AG09319 (cell line): ENCODE measurements at places on chromosomes 4 and X.

- DNase-seq = no peak
These were observed 117.6 kb upstream of the GPR101 start for GRCh38 chrX:137151403-137151802.

- no peak for DNase-seq
These were observed 20.0 kb downstream of the ZNF330 start for GRCh38 chr4:141240671-141241070.

DNA sequence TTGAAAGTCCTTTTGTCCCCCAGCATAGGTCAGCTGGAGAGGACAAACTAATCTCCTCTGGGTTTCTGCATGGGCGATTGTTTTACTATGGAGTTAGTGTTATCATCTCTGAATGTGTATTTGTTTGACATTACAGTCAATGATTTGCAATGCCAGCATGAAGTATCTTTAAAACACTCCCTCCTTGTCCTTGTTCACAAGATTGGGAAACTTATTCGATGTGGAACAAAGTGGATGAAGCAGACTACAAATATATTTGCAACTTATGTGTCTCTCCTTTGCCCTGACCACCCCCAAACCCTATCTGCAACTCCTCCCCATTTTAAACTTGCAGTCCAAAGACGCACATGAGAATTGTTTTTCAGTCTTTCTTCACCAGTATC is 1.5 kb upstream of the PITX2 start:
- DNase-seq = no peak

GRCh38 chr4:87257523-87257922 is 37.1 kb upstream of the KLHL8 start:
- no peak for DNase-seq

DNA sequence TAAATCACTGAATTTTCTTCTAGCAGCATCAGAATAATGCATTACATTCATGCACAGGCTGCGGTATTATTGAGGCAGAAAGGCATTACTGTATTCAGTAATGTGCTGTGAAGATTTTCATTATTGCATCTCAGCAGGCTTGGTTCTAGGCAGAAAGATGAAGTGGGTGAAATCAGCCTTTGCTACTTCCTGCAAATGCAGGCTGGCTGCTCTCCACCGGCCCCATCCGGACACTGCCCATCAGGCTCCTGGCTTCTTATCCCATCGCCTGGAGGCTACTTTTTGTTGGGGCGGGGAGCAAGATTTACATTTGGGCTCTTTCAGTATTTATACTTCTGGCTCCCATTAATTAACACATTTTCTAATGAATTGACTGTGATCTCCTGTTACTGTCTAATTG is 117.8 kb downstream of the FRAS1 start:
- no peak for DNase-seq

GRCh38 chr4:100875296-100876068 is 357.7 kb upstream of the EMCN start:
- no peak for DNase-seq

DNA sequence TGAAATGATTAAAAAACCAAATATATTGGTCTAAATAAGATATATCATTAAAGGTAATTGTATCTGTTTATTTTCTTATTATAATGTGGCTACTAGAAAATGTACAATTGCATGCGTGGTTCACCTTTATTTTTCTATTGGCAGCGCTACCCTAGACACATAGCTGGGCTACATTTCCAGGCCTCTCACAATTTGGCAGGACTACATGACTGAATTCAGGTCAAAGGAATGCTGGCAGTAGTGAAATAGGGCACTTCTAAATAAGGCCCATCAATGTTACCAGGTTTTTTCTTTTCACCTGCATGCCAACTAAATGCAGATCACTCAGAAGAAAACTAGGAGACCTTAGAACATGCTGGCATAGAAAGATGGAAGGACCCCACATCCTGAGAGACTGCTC is 1072.9 kb upstream of the SLIT2 start:
- no peak for DNase-seq

- no peak for DNase-seq
These were observed 8.0 kb downstream of the TBC1D14 start for GRCh38 chr4:6917461-6918271.

DNA sequence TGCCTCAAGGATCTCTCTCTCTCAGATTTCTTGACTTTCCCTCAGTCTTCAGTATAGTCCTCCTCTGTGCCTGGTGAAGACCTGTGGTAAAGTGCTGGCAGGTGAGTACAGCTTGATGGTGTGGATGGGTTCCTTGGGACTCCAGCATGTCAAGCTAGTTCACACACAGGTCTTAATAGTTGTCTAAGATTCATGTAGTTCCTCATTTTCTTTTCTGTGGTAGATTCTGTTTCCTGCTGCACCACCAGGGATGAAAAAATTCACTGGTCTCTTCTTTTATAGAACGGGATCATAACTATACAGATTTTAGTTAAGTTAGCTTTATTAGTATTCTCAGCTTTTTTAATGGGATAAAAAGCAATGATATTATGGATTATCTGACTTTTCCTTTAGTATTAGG is 32.5 kb upstream of the PAQR3 start:
- no peak for DNase-seq

- DNase-seq = peak; percentile 94
These were observed 133.9 kb downstream of the TET2 start for GRCh38 chr4:105280338-105281123.

GRCh38 chrX:8591501-8591900 is 126.9 kb downstream of the VCX3B start:
- DNase-seq = no peak

DNA sequence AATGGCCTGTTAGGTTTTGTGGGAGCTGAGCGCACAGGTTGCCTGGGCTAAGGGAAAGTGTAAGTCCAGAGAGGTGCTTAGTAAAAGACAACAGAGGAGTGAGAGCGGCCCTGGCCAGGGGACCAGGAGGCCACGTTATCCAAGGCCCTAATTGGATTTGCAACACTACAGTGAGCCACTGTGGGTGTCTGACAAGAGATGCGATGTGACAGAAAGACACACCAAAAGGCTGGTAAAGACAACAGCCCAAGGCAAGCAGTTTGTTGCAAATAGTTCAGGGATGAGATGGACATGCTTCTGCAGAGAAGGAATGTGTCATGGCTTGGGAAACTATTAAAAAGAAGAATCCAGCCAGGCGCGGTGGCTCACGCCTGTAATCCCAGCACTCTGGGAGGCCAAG is 162.7 kb upstream of the KIT start:
- DNase-seq = no peak

- no peak for DNase-seq
These were observed 51.7 kb downstream of the SCD5 start for GRCh38 chr4:82746705-82747574.

- no peak for DNase-seq
These were observed 39.7 kb downstream of the SMIM20 start for GRCh38 chr4:25953740-25954139.

- DNase-seq = no peak
These were observed 22.6 kb downstream of the PLS3 start for GRCh38 chrX:115583496-115584004.

- peak; percentile 80 for DNase-seq
These were observed 134.9 kb upstream of the VEGFC start for GRCh38 chr4:176927664-176928063.

- no peak for DNase-seq
These were observed 24.8 kb upstream of the ACSL1 start for GRCh38 chr4:184850431-184851199.

DNA sequence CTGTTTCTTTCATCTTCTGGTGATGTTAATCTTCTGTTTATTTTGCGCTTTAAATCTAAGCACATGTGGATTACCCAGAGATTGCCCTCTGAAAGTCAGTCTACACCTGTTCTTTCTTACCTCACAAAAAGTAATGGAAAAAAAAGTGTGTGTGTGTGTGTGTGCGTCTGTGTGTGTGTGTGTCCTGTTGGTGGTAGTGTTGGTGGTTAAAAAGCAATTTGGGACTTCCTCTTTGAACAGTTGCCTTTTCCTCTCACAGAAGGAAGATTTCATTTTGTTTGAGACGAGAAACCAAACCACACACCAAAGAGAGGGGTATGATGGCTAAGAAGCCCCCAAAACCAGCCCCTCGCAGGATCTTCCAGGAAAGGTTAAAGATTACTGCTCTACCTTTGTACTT is at the start of gene STAP1:
STAP1 (plus strand) TSS at position 235 of the 400 bp plus-strand sequence; CDS start at position 318, 83 bp downstream.
- DNase-seq = no peak

DNA sequence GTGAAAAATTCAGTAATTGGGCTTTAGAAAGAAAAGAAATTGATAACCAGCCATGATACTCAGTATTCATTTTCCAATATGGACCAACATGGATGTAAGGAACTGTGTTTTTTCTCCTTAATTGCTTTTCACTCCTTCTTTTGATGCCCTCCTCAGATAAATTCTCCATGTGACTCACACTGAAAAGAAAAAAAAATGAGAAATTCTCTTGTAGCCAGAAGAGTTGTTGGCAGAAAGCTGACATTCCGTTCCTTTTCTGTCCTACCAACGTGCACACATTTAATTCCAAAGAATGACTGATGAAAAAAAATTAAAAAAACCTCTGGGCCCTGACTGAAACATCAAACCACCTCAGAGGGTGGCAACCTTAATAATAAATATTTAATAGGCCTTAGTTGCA is 153.1 kb downstream of the AMELX start:
- no peak for DNase-seq

GRCh38 chr4:30721185-30722091 is 1.3 kb downstream of the PCDH7 start:
- no peak for DNase-seq

- no peak for DNase-seq
These were observed 12.1 kb upstream of the PORCN start for GRCh38 chrX:48496660-48497059.

DNA sequence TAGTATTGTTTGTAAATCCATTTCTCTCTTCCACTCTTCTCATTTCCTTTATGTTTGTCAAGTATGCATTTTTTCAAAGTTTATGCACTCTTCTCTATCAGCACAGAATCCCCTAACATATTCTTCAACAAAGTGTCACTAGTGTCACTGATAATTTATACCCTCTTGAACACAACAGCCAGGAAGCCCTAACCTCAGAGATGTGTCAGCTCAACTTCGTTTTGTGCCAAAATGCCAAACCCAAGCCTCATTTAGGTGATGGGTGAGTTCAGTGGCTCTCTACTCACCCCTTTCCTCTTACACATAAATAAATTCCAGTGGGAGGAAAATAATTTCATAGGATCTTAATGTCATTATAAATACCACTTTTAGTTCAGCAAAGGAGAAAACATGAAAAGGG is 22.4 kb upstream of the P2RY10 start:
- no peak for DNase-seq

GRCh38 chrX:54534271-54534670 is 4.3 kb downstream of the GNL3L start:
- no peak for DNase-seq

DNA sequence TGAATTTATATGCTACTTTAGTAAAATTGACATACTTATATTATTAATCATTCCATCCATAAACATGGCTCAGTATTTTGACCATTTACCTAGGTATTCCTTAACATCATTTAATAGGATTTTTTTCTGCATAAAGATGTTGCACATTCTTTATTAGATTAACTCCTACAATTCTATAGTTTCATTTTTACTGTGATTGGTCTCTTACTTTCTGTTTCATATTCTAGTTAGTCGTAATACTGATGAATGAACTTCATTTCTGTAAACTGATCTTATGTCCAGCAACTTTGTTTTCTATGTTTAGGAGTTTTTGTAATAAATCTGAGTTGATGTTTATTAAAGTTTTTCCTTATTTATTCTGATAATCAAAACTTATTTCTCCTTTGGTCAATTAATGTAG is 278.2 kb upstream of the CXXC4 start:
- DNase-seq = no peak

- DNase-seq = no peak
These were observed 214.6 kb upstream of the FAM241A start for GRCh38 chr4:111930659-111931058.

- no peak for DNase-seq
These were observed 85.7 kb upstream of the PRR32 start for GRCh38 chrX:126733874-126734273.

GRCh38 chr4:180164799-180165198 is 2078.4 kb upstream of the TENM3 start:
- DNase-seq = peak; percentile 27

DNA sequence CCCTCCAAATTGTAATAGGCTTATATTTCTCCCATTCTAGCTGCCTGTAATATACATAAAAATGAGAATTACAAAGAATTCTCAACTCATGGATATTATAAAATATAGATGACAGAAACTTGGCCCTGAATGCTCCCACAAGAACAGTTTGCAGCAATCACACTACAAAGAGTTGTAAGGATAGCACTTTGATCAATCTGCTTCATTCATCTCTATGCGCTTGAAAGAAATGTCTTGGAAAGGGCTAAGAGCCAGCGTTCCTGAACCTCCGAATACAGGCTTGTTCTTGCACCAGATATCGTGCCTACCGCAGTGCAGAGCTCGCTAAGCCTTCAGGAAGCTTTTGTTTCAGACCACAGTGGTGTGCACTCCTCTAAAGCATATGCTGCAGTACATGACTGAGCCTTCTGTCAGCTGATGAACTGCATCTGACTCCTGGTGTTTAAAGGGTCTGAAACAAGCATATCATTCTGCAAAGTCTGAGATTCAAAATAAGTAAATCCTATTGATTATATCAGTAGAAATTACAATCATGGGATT is 417.6 kb upstream of the ZFP42 start:
- no peak for DNase-seq

DNA sequence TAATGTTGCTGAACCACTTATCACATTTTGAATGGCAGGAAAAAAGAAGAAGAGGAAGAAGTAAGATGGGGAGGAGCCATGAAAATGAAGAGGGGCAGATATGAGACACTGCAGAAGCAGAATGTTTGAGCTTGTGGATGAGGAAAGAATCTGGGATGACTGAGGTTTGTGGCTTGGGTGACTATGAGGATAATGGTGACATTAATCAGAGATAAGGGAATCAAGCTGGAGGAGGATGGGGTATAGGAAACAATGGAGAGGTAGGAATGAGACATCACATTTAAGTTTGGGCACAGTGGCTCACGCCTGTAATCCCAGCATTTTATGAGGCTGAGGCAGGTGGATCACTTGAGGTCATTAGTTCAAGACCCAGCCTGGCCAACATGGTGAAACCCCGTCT is 19.1 kb upstream of the PHF8 start:
- no peak for DNase-seq

- DNase-seq = no peak
These were observed 130.9 kb upstream of the GABRG1 start for GRCh38 chr4:46254788-46255187.

- no peak for DNase-seq
These were observed 202.6 kb downstream of the TMA16 start for GRCh38 chr4:163697121-163697520.

DNA sequence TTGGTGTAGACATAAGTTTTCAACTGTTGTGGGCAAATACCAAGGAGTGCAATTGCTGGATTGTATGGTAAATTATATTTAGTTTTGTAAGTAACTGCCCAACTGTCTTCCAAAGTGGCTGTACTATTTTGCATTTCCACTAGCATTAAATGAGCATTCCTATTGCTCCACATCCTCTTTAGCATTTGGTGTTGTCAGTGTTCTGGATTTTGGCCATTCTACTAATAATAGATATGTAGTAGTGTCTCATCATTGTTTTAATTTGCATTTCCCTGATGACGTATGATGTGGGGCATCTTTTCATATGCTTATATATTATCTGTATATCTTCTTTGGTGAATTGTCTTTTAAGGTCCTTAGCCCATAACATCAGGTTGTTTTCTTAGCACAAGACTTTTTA is 17.3 kb downstream of the PGAM4 start:
- DNase-seq = no peak
